ENCODE measurements at places on chromosomes 16 and 17.

GRCh38 chr16:2710021-2710710 is 9.9 kb downstream of the PRSS27 start:
- no peak for DNase-seq

DNA sequence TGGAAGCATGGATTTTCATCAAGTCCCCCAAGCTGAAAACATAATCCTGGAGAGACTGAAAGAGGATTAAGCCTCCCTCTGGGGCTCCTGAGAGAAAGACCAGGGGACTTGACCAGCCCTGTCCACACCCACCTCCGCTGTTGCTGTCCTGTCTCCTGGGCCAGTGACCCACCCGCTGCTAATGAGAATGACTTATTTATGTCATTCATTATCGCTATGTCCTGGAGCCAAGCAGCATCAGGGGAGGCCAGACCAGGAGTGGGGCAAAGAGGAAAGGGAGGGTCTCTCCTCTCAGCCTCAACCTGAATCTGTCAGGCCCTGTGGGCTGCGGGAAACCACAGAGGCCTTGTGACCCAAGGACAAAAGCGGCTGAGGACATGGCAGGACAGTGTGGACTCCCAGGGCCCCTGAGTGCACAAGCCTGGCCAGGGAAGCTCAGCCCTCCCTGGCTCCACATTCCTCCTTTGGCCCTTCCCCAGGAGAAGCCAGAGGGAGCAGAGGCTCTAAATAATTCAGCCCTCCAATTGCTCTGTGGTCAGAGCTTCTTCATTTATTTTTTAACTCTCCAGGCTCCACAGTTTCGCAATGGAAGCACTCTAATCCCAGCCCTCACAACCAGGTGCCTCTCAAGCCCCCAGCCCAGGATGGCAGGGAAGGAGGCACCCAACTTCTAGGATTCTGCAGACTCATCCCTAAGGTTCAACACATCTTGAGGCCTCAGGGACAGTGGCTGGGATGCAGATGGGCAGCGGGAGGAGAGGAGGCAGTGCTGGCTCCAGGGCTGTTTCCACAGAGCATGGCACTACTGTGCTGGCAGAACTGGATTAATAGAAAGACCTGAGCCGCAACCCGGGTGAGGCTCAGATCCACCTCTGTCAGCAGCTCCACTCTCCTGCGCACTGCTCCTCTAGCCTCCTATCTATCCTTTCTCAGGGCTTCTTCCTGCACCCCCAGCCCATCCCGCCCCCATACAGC is 19.1 kb downstream of the CUEDC1 start:
- DNase-seq = peak; percentile 65

GRCh38 chr16:48971571-48972077 is 310.0 kb downstream of the CBLN1 start:
- no peak for DNase-seq

- no peak for DNase-seq
Measured at GRCh38 chr16:67931712-67932461, at the start of gene CTRL. Gene CTRL (minus strand): TSS chr16:67931862. CDS start chr16:67931852, 10 bp downstream.

GRCh38 chr17:31778523-31778922 is 80.5 kb downstream of the COPRS start:
- no peak for DNase-seq

- DNase-seq = no peak
Measured at GRCh38 chr16:88497561-88498462, 44.7 kb downstream of the ZFPM1 start.

- DNase-seq = no peak
Measured at GRCh38 chr16:4681471-4682083, 11.8 kb upstream of the NUDT16L1 start.

DNA sequence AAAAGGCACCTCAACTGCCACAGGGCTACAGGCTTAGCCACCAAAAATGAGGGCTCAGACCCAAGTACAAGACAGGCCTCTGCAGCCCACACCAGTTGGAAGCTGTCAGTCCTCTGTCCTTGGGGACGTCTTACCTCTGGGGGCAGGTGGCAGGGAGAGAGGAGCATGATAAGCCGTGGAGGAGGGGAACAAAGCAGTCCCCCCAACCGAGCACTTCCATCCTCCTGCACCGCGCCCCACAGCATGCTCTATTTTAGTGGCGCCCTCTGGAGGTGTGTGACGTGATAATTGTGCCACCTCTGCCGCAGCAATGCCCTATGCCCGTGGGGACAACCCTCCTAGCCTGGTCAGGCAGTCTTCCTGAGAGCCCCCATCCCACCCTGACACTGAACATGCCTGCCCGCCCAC is 13.6 kb downstream of the G6PC3 start:
- no peak for DNase-seq

DNA sequence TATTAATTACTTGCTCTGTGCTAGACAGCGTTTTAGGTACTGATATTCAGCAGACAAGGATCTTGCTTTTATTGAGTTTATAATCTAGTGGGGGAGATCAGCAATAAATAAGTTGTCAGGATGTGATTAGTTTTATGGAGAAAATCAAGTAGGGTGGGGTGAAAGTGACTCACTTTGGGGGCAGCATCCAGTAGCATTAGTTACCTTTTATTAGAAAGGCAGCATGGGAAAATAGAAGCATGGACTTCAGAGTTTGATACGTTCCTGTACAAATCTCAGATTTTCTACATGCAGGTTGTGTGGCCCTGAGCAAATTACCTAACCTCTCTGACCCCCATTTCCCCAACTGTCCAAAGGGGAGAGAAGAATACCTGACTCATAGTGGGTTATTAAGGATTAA is 42.5 kb downstream of the SPECC1 start:
- no peak for DNase-seq

DNA sequence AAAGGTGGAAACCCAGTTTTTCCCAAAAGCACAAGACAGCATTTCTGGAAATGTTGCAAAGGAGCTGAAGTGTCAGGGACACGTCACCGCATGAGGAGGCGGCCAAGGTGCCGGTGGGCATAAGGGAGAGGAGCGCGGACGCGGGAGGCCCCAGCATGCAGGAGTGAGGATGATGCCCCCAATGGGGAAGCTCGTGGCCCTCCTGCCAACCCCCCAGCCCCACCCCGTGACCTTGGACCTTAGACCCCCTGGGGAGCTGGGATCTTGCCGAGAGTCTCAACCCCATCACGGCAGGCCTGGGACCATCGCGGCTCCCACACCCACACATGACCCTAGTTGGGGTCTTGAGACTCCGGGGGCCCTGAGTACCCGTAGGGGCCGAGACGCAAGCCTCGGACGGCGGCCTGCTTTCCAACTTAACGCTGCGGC is 119.4 kb upstream of the METRNL start:
- no peak for DNase-seq

GRCh38 chr17:61058066-61058465 is 341.6 kb upstream of the TBX2 start:
- DNase-seq = no peak

DNA sequence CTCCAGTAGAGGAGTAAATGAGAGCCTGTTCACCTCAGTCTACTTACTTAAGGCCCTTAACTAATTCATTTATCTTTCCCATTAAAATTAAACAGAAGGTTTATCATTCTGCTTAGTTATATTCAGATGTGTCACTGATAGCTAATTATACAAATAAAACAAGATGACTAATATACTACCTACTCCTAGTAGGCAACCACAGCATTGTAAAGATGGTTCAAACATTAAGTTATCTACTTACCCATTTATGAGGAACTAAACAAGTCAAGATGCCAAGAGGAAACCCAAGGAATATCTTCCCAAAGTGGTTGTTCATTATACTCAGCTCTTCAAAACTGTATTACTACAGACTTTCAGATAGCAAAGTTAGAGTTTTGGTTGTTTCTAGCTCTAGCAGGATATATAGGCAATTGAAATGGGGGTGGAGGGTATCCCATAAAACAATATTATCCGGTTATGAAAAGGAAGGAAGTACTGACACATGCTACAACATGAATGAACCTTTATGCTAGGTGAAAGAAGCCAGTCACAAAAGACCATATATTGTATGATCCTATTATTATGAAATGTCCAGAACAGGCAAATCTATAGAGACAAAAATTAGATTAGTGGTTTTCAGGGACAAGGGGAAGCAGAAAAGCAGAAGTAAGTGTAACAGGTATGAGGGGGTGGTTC is 56.5 kb downstream of the SPAG9 start:
- no peak for DNase-seq

GRCh38 chr16:74524117-74524516 is 82.8 kb downstream of the GLG1 start:
- DNase-seq = no peak

- DNase-seq = no peak
Measured at GRCh38 chr16:56203052-56203451, 11.8 kb downstream of the GNAO1 start.

- DNase-seq = no peak
Measured at GRCh38 chr17:68539548-68540467, 27.6 kb downstream of the PRKAR1A start.

DNA sequence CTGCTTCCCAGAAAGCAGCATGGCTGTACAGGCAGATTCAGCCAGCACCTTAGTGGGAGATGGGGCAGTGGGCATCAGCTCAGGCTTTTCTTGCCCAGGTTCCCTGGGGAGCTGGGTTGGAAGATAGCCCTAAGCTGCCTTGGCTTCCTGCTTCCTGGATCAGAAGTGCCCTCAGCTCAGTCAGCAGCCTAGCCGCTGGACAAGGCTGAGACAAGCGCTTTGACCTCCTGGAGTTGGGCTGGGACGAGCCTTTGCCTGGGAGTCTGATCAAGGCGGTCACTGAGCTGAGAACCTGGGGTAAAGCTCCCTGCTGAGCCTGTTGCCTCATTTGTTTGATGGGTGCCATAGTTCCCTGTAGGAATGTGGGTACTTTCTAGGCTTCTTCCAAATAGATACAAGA is 190.0 kb downstream of the RAB11FIP4 start:
- DNase-seq = no peak

DNA sequence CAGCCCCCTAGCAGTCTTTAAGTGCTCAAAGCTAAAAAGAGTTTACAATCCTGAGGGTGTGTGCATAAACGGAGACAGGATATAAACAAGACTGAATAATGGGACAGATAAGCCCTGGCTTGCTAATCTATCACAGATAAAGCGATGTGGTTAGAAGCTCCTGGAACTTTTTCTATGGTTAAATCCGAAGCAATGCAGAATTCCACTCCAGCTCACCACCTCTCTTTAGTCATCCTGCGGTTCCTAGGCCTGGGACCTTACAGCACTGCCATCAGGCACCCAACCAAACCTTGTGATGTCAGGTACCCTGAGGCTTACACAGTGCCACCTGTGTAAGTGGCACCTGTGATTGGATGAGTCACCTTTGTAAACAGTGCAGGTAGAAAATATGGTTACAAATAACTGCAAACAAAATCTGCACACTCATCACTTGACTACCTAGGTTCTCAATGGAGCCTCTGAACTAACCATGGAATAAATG is 31.5 kb upstream of the B4GALNT2 start:
- peak; percentile 57 for DNase-seq

GRCh38 chr16:13866073-13866472 is 53.9 kb upstream of the ERCC4 start:
- peak; percentile 54 for DNase-seq

All from hepatic stellate cell (primary cell).